Muscle of arm (tissue), 14 donors: ENCODE measurements at places on chromosomes 11 and 22. TPM values are rescaled to one million over a fixed set of nuclear protein-coding genes. Genes with fewer than 3 reads are reported as not detected.

Gene TESMIN
- polyA plus RNA-seq = 0.66 TPM

Gene CCDC87
- 0.12 TPM for polyA plus RNA-seq

Gene NRIP3
- polyA plus RNA-seq = 1.3 TPM

Gene TSPAN32
- 3.8 TPM for polyA plus RNA-seq

Gene PRR5
- polyA plus RNA-seq = 22.2 TPM

Gene NLRP6
- polyA plus RNA-seq = not detected

DNA sequence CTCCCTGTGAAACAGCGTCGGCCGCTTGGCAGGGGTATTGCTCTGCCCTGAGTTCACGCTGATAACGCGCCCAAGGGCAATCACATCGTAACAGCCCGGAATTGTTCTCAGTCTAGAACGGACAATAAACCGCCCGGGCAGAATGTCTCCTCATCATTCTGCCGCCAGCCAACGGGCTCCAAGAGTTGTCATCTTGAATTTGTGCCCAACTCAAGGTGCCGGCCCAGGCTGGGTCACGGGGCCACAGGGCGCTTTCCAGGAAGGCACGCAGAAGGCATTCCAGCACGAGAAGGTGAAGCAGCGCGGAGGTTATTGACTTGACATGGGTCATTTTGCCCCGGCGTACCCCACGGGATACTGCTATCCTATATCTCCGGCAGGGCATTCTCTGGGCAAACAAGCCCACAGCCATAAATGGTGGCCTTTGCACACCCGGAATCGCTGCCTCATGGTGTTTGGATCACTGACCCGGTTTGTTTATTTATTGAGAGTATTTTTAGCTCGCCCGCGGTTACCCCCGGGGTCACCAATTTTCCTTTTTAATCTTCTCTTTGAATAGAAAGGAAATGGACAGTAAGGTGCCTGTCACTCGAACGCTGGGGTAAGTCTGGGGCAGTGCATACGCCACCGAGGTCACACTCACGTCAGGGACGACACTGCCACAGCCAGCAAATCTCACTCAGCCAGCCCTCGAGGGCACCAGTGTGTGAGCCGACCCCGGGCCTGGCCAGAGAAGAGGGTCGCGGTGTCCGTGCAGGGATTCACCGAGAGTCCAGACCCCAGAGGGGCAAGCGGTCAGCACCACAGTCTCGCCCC is 72.4 kb upstream of the FGF3 start:
- DNase-seq = no peak

- no peak for DNase-seq
Observed at GRCh38 chr11:36868380-36868779, 270.3 kb upstream of the RAG2 start.

DNA sequence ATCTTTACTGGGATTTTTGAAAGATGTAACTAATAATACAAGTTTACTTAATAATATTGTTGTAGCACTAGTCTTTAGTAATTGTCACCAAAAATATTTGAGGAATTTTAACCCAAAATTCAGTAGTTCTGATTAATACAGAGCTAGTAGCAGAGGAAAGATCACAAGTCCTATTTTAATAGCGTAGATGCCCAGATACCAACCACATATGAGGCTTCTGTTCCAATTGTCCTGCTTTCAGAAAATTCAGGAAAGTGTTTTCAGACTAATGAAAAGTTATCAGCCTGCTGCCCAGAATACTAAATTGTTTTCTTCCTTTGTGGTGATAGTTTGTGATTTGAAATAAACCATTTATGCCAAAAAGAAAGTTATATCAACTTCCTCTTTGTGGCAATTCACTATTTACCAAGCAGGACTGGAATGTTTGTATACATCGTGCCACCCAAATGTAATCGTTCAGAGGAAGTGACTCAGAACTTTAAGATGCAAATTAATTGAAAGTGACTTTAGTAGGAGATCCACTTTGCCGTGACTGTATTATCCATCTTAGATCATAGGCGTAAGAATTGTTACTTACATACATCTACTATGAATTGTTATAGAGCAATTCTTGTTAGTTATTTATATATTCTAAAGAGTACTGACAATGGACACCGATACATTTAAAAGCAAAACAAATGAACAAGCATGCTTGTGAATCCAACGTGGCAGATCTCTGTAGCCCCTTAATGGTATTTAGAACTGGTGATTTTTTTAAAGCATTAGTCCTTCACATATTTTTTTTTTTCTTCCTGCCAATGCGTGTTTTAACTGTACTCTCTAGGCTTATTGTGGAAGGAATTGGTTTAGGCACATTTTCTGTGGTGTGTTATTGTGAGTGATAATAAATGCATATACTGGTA is 231.0 kb downstream of the DDX10 start:
- no peak for DNase-seq

- DNase-seq = peak; percentile 67
Observed at GRCh38 chr11:70883973-70884623, 368.3 kb downstream of the SHANK2 start.

GRCh38 chr11:45184640-45185039 is 38.2 kb downstream of the PRDM11 start:
- no peak for DNase-seq

DNA sequence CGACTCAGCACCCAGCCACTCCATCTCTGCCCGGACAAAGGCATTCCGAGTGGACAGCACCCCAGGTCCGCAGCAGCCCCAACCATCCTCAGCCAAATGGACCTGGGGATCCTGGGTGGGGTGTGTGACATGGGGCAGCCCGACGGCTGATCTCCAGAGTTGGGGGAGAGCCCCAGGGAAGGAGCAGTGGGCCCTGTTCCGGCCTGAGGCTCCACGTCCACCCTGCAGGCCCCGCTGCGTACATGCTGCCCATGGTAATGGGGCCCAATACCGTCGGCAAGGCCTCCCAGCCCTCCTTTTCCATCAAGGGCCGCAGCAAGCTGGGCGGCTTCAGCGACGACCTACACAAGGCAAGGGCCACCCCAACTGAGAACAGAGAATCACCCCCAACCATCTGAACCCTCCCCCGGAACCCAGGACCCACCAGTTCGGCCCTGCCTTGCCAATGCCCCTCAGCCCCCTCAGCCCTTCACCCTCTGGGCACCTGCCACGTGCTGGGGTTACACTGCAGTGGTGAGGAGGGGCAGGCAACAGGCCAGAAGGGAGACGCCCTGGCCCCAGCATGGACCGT is 5.4 kb downstream of the SCGB1C1 start:
- DNase-seq = no peak

DNA sequence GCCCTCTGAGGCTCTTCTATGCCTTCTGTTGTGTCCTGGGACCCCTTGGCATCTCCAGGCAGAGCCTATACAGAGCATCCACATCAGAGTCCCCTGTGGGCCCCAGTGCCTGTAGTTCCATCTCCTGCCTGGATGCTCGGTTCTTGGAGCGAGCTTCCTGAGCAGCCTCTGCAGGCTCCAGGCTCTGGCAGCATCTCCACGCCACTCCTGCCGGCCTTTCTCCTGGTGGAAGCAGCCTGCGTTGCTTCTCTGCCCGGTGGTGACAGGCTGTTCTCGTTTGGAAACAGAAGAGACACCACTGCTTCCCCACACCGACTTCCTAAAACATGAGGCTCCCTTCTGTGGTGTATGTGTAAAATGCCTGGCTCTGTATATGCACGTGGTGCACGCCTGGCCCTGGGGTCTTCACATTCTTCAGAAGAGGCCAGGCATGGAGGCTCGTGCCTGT is 52.8 kb downstream of the BCR start:
- DNase-seq = no peak

DNA sequence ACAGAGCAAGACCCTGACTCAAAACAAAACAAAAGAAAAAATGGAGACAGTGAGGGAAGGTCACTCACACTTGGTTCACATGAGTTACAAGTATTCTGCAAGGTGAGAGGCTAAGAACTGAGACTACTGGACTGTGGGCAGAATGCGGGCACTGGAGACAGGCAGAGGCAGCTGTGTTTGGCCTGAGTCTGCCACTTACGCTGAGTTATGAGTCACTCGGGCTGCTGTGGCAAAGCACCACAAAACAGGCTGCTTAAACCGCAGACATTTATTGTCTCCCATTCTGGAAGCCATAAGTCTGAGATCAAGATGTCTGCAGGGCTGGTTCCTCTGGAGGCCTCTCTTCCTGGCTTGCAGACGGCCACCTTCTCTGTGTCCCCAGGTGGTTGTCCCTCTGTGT is 122.8 kb downstream of the SHANK2 start:
- no peak for DNase-seq

DNA sequence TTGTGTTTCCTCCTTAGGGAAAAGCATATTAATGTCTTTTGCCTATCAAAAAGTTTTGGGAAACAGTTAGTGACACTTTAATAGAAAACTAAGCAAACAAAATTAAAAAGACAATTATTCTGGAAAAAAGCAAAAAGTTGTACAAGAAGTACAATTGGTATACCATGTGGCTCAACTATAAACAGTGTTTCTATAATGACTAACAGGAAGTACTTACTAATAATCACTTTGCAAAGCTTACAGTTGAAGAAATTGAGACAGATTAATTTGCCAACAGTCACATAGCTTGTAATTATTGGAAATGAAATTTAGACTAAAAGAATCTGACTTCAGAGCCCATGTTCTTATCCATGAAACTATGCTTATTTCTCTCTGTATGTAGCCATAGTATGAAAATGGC is 24.7 kb downstream of the PPME1 start:
- DNase-seq = no peak

DNA sequence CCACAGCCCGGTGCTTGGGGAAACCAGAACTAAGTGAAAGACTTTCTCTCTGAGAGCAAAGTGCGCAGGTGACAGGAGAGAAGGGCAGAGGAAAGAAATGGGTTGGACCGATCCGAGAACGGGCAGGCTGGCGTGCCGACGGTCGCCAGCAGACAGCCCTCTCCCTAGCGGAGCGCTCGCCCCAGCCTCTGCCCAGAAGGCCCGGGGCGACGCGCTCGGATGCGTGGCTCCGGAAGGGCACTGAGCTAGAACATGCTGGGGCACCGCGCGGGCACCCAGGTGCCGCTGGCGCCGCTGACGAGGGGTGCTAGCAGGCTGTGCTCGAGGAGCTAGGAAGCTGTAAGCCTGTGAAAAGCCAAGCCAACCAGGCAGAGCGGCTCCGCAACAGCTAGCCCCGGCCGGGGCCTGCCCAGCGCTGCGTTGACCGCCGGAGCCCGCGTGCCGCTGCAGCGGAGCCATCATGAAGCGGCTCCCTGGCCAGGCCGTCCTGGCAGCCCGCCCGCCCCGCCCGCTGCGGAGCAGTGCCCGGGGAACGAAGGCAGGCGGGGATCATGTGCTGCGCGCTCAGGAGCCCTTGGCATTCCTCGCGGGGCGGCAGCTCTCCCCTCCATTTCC is 22.1 kb upstream of the RRAS2 start:
- DNase-seq = no peak

DNA sequence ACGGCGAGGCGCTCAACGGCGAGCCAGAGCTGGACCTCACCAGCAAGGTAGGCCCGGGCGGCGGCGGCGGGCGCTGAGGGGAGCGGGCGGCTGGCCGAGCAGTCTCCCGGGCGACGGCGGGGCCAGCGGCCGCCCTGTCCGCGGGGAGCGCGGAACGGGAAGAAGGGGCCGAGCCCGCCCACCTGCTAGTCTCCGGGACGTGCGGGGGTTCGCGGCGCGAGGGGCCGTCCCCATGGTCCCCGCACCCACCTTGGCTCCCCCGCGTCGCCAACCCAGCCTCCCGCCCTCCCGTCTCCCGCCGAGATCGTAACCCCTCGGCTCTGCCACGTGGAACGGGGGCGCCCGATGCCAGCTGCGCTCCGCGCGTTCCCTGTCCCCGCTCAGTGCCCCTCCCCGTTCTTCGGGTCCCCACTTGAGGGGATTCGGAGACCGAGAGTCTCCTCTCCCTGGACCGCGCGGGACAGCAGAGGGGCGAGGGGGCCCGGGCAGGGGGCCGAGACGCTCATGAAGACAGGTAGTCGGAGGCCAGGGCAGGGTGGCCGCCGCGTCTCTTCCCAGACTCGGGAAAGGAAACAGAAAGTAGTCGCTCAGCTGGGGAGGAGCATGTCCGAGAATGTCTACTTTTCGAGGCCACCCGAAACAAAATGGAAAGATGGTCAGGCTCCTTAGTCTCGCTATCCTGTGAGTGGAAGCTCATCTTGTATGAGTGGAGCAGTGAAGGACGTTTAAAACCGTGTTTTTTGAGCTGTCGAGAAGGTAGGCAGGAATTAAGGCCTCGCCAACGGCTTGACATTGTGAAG is 557 bp downstream of the GTPBP1 start:
- peak; percentile 49 for DNase-seq

- no peak for DNase-seq
Observed at GRCh38 chr11:43285826-43286225, 26.0 kb upstream of the API5 start.

- no peak for DNase-seq
Observed at GRCh38 chr11:407651-408123, 7.1 kb downstream of the SIGIRR start.

- DNase-seq = no peak
Observed at GRCh38 chr11:5284637-5285036, 14.9 kb upstream of the HBE1 start.

GRCh38 chr11:64888729-64889511 is 10.5 kb upstream of the EHD1 start:
- no peak for DNase-seq

- DNase-seq = no peak
Observed at GRCh38 chr11:20015529-20016427, 144.5 kb downstream of the DBX1 start.

DNA sequence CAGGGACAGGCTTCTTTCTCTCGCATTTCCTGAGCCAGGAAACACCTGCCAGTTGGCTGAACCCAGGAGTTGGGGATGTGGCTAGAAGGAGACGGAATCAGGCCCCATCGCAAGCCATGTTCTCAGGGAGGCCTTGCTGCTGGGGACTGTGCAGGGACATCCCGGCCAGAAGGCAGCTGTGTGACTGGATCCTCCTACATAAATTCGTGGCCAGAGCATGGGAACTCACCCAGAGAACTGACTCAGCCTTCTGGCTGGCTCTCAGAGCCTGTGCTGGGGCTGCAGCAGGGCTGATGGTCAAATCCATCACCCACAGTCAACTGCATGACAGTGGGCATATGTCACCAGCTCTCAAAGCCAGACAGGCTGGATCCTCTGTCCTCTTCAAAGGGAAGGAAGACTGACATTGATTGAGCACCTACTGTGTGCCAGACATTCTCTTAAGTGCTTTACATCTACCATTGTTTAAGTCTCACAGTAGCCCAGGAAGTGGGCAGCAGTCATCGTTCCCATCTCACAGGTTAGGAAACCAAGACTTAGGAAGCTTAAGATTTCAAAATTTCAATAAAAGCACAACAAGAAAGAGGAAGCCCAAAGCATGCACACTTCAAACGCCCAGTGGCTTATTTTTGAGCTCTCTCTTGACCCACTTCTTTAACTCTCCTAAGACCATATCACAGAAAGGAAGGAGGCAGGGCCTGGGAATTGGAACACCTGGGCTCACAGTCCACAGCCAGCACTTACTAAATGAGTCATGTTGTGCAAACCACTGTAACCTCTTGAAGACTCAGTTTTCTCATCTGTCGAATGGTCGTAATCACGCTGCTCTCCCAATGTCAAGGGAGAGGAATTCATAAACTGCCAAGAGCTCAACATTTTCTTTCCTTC is 30.9 kb upstream of the CACNG2 start:
- peak; percentile 67 for DNase-seq

GRCh38 chr22:44730490-44731356 is 21.7 kb upstream of the ARHGAP8 start:
- no peak for DNase-seq
